ENCODE measurements at places on chromosomes 16 and 17. TPM values are rescaled to one million over a fixed set of nuclear protein-coding genes. Genes with fewer than 3 reads are reported as not detected.

Gene HYDIN
- not detected for total RNA-seq

Gene WFIKKN1
- total RNA-seq = 0.06 TPM

Gene AOC2
- total RNA-seq = 2.0 TPM

Gene B9D1
- total RNA-seq = 22.6 TPM

Gene PLEKHH3
- 12.2 TPM for total RNA-seq

Gene GFAP
- not detected for total RNA-seq

Gene STH
- total RNA-seq = not detected

Gene SPAG5
- 18.6 TPM for total RNA-seq

Gene PSMC5
- 95.5 TPM for total RNA-seq

Gene HEATR9
- not detected for total RNA-seq

Gene ASGR2
- total RNA-seq = not detected

DNA sequence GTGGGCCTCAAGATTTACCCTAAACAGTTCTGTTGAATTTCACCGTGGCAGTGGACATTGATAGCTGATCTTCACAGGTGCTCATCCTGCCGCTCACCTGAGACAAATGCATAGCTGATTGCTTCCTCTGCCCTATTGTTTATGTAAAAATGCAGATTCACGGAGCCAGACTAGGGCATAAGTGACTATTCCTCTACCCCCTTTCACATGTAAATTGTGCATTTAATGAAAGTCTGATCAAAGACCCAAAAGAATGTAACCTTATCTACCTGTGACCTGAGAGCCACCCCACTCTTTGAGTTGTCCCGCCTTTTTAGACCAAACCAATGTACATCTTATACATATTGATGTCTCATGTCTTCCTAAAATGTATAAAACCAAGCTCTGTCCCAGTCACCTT is 312.4 kb upstream of the CDH5 start:
- no peak for DNase-seq

- DNase-seq = no peak
Measured at GRCh38 chr17:8062807-8063483, 24.1 kb downstream of the ALOX15B start.

DNA sequence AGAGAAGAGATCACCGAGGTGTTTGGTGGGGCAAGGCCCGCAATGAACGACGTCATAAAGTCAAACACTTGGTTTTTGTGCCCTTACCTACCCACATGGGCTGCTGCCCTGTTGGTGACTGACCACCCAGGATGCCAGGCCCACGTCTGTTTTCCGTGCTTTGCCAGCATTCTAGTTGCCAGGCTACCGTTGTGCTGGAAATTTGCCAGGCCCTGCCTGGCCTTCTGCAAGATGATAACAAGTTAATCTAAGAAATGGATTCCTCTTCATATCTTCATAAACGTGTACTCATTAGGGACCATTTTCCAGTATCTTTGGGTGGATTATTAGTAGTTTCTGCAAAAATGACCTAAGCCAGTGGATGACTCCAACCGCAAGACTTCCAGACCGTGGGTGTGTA is 35.4 kb downstream of the SLC6A4 start:
- DNase-seq = no peak

DNA sequence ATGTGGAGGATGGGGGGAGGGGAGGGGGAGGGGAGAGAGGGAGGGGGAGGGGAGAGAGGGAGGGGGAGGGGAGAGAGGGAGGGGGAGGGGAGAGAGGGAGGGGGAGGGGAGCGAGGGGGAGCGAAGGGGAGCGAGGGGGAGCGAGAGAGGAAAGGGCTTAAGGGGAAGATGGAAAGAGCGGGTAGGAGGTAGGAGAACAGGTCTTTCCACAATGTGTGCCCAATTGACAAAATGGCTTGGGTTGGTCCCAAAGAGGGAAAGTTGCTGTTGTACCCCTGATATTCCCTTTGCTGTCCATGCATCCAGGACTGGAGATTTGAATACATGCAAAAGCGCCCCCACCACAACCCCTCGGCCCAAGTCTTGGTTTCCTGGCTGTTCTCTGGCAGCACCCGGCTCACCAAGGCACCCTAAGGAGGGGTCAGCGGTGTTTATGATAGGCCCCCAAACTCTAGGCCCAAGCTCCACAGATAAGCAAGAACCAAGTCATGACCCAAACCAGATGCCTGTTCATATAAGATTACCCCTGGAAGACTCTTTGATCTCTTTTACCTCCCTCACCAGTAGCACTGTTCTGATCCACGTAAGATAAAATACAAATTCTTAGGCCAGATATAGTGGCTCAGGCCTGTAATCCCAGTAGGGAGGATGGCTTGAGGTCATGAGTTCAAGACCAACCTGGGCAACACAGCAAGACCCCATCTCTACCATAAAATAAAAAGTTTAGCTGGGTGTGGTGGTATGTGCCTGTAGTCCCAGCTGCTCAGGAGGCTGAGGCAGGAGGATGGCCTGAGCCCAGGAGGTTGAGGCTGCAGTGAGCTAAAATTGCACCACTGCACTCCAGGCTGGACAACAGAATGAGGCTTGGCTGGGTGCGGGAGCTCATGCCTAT is 119.6 kb downstream of the ZFHX3 start:
- no peak for DNase-seq

- no peak for DNase-seq
Measured at GRCh38 chr16:67430977-67431774, at the start of gene HSD11B2. HSD11B2 (plus strand) TSS chr16:67431121; CDS start chr16:67431249, 128 bp downstream.

- peak; percentile 31 for DNase-seq
Measured at GRCh38 chr16:88920618-88921590, 54.4 kb upstream of the PABPN1L start.

DNA sequence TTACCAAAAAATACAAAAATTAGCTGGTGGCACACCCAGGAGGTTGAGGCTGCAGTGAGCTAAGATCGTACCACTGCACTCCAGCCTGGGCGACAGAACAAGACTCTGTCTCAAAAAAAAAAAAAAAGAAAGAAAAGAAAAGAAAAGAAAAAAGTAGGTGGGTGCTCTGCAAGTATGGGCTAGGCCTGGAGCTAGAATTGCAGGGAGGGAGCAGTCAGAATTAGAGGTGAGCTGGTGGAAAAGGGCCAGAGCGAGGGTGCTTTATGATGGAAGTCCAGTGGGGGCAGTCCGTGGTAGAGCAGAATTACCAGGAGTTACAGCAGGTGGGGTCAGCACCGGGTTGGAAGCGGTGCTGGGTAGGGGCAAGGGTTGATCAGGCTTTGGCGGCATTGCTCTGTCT is 57.0 kb upstream of the KDM6B start:
- no peak for DNase-seq

DNA sequence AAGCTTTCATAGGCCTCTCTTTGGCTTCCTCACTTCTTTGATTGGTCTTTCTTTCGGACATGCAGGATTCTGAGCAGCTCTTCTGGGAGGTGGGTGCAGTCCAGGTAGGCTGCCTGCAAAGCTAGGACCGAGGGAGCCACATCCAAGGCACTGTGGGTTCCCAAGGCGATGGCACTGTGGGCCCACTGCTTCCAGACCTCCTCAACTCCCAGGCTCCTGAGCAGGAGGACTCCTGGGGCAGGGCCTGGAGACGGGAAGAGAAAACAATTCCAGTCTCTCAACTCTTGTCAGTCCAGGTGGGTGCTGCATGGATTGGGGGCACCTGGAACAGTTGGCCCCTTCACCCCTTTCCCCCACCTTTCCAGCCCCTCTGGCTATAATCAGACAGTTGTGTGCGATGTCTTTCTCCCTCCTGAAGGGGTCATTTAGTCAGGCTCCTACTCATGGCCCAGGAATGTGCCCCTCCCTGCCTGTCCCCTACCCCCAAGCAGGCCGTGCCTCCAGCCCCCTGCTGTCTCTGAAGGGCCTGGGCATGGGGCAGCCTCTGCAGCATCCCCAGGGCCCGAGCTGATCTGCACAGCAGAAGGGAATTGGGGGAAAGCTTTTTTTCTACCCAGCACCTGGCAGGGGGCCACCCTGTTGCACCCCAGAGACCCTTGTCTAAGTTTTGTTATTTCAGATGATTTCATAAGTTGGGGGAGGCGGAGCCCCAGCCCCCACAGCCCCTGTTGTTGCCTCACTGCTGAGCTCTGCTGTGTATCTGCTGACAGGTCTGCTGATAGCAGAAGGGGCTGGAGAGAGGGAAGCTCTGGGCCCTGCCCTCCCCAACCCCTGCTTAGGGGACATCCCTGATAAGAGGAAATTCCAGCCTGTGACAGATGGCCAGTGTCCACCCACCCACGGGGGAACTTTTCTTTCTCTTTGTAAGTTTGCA is 330.3 kb downstream of the SEC14L1 start:
- DNase-seq = no peak

- no peak for DNase-seq
Measured at GRCh38 chr17:82989881-82990280, 89.5 kb upstream of the METRNL start.

DNA sequence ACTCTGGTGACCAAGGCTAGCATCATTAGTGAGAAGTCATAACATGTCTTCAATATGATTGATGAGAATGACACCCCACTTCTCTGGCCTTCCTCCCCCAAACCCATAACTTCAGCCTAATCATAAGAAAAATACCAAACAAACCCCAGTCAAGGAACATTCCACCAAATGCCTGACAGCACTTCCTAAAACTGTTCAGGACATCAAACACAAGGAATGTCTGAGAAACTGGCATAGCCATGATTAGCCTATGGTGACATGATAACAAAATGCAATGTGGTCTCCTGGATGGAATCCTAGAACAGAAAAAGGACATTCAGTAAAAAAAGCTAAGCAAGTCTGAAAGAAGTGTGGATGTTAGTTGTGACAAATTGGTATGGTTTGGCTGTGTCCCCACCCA is 24.7 kb upstream of the TBX4 start:
- no peak for DNase-seq

- no peak for DNase-seq
Measured at GRCh38 chr16:7976563-7976962, 613.7 kb downstream of the TMEM114 start.

GRCh38 chr16:10926094-10926493 is 16.2 kb downstream of the DEXI start:
- no peak for DNase-seq

GRCh38 chr17:13888056-13888609 is 181.2 kb upstream of the COX10 start:
- DNase-seq = no peak

- DNase-seq = no peak
Measured at GRCh38 chr16:83913245-83913633, 14.3 kb downstream of the MLYCD start.

- no peak for DNase-seq
Measured at GRCh38 chr16:25007284-25007984, 7.7 kb downstream of the ARHGAP17 start.

All from glomerular endothelial cell (primary cell).